ENCODE measurements at places on chromosomes 7 and 10. TPM values are rescaled to one million over a fixed set of nuclear protein-coding genes. Genes with fewer than 3 reads are reported as not detected.

DNA sequence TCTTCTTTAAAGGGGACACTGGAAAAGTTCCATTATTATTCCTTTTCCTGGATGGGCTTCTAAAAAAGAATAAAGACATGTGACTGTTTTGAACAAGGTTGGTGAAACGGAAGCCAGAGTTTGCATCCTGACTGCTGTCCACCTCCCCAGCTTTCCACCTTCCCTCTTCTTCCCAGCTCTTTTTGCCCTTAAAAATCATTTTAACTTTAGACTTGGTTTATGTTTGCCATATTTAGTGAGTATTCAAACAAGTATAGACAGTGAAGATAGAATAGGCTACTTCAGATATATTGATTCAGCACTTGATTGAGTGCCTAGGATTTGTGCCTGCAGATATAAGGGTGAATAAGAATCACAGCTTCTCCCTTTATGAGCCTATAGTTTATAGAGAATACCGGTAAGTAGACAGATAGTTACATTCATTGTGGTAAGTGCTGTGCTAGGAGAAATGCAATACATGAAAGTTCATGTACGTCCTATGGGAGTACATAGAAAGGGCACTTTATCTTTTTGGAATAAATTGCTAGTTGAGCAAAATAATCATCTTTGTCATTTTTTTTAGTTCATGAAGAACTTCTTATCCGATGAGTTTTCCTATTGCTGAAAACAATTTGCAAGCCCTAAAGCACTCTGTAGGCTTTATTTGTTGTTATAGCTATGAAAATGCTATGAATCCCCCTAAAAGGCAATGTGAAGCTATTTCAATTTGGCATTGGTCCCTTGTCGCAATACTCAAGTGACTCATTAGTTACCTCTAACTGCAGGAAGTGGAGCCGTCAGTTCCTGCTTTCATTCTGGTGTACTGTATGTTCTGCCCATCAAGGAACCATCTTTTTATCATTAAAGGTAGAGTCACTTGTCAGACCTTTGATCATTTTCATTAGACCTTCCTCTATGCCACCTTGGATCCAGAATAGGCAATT is 57.2 kb upstream of the STRIP2 start:
- H3K27ac ChIP-seq, result peak overlapping the region; percentile 79
- no peaks in the 10 kb centered on the region for H3K27me3 ChIP-seq

- no peak overlapping the region for H3K27ac ChIP-seq
- H3K4me3 ChIP-seq, result no peak overlapping the region
- peaks cover 16% of the 10 kb centered on the region for H3K4me1 ChIP-seq
- no peaks in the 10 kb centered on the region for H3K27me3 ChIP-seq
Observed at GRCh38 chr10:79153745-79154144, 85.0 kb downstream of the ZMIZ1 start.

The FGL2 gene
- total RNA-seq, result 9.4 TPM

DNA sequence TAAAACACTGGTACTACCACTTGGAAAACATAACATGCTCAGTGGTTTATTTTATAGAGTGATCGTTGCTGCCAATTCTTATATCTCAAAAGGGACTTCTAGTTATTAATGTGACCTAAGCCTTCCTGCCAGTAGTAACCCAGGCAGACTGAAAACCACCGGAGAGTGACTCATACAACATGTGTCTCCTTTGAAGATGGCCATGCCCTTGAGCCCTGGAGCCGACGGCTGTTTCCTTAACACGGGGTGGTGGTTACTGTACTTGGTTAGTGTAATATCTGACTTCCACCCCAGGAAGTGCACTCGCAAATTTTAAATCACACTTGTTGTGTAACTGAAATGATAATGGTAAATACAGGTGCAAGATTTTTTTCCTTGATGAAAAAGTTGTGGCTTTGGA is 30.5 kb downstream of the JAKMIP3 start:
- peaks cover 19% of the 10 kb centered on the region for H3K4me1 ChIP-seq
- peak; percentile 71 for DNase-seq
- peaks cover 2% of the 10 kb centered on the region for H3K36me3 ChIP-seq
- no peak overlapping the region for H3K27ac ChIP-seq
- peaks cover 19% of the 10 kb centered on the region for H3K27me3 ChIP-seq

DNA sequence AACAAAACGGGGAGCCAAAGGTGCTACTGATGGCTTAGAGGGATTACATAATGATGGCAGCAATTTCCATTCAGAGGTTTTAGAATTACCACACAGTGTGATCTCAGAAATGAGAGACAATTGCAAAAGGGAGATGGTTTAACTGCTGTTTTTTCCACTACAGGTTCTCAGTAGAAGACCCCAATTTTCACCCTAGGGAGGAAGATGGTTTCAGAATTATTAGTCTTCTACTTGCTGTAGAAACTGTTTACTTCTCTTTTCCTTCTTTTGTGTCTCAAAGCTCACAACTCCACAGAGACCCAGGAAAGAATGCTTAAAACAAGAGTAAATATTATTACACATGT is 226.5 kb downstream of the INHBA start:
- H3K27ac ChIP-seq, result no peak overlapping the region
- H3K27me3 ChIP-seq, result no peaks in the 10 kb centered on the region
- DNase-seq, result no peak

The METTL2B gene
- total RNA-seq, result 31.3 TPM

GRCh38 chr7:130020434-130020833 is 30.7 kb downstream of the ZC3HC1 start:
- no peak overlapping the region for H3K27ac ChIP-seq
- H3K4me1 ChIP-seq, result no peaks in the 10 kb centered on the region
- H3K27me3 ChIP-seq, result no peaks in the 10 kb centered on the region
- peaks cover 29% of the 10 kb centered on the region for H3K36me3 ChIP-seq
- DNase-seq, result no peak

The GRM8 gene
- not detected for total RNA-seq

DNA sequence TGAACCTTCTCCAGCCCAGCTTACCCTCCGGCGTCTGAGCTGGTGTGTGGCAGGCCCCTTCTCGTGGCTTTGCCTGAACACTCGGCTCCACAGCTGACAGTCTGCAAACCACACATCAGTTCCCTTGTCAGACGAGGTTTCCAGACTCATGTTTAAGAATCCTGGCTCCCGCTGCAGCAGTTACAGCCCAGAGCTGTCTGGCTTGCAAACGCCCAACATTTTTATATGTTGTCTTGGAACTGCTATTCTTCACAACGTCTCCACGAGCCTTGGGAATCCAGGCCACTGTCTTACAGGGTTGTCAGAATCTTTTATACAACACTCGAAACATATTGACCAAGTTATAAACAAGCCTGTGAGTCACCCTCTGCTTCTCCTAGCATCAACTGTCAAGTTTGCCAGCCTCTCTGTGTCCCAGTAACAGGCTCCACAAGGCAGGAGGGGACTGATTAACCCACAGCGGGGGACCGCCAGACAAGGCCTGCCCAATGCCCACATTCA is 68.1 kb downstream of the TNS3 start:
- no peak for DNase-seq
- no peak overlapping the region for H3K4me3 ChIP-seq
- H3K36me3 ChIP-seq, result no peaks in the 10 kb centered on the region
- H3K27me3 ChIP-seq, result no peaks in the 10 kb centered on the region

DNA sequence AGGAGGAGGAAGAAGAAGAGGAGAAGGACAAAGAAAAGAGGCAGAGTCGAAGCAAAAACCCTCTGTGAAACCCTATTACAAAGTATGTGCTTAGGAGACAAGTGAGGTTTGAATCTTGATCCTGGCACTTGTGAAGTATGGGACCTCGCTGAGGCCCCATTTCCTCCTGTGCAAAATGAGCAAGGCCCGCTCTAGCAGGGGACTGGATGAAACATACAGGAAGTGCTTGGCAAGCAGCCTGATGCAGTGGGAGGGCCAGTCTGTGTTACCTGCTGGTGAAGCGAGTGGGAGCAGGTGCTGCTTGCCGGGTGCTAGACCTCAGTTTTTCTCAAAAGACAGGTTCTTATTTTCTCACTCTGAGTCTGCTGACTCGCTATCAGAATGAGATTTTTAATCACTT is 150.4 kb downstream of the JCAD start:
- no peak for DNase-seq
- peaks cover 6% of the 10 kb centered on the region for H3K27me3 ChIP-seq
- peaks cover 1% of the 10 kb centered on the region for H3K36me3 ChIP-seq
- peaks cover 2% of the 10 kb centered on the region for H3K4me1 ChIP-seq

DNA sequence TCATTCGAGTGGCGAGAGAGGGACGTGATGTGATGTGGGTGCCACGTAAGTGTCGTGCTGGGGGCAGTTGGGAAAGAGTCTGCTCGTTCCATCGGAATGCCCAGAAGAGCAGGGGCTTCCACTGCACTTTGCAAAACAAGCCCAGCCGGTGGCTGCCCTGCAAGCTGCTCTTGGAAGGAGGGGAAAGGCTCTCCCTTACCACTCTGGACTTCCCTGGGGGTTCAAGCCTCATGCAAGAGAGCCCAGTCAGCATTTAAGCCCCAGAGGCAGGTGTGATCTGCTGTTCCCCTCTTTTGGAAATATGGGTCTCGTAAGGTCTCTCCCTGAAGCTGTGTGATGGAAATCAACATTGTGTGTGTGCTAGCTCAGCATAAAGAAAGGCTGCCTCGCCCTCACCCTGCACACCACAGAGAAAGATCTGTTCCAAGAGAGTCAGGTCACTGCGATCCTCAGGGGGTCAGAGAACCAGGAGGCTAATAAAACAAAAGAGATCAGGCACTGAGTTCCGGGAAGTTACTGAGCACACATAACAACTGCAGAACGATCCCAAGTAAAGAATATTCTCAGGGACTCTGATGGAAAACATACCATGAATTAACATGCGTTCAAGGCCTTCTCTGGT is 212.5 kb downstream of the ADAM12 start:
- H3K27me3 ChIP-seq, result no peaks in the 10 kb centered on the region
- no peaks in the 10 kb centered on the region for H3K36me3 ChIP-seq
- no peak overlapping the region for H3K4me3 ChIP-seq
- no peak overlapping the region for H3K27ac ChIP-seq
- H3K4me1 ChIP-seq, result no peaks in the 10 kb centered on the region
- no peak for DNase-seq

DNA sequence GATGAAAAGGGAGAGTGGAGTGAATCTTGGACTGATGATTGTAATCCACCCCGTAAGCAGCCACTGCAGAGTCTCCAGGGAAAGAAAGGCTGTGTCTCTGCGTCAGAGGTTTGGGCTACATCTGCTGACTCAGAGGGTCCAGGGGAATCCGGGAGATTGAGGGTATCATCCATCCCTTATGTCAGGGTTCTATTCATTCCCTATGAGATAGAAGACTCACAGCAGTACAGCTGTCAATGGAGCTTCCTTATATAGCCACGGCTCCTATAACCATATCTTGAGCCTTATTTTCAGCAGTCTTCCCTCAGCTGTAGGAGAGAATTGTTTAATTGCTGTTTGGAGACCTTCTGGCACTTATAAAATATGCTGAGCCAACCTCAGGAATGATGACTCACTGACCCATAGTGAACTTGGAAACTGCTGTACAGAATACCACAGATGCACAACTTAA is 558.2 kb upstream of the PFKP start:
- no peak overlapping the region for H3K27ac ChIP-seq
- H3K27me3 ChIP-seq, result no peaks in the 10 kb centered on the region
- no peak overlapping the region for H3K4me3 ChIP-seq
- DNase-seq, result no peak

The KCNH2 gene
- total RNA-seq, result not detected

GRCh38 chr7:121037957-121038716 is 49.6 kb downstream of the CPED1 start:
- no peaks in the 10 kb centered on the region for H3K36me3 ChIP-seq
- no peak for DNase-seq
- H3K27ac ChIP-seq, result no peak overlapping the region
- no peaks in the 10 kb centered on the region for H3K4me1 ChIP-seq
